Amygdala (tissue), 56 donors: ENCODE measurements at places on chromosomes 1 and 21.

DNA sequence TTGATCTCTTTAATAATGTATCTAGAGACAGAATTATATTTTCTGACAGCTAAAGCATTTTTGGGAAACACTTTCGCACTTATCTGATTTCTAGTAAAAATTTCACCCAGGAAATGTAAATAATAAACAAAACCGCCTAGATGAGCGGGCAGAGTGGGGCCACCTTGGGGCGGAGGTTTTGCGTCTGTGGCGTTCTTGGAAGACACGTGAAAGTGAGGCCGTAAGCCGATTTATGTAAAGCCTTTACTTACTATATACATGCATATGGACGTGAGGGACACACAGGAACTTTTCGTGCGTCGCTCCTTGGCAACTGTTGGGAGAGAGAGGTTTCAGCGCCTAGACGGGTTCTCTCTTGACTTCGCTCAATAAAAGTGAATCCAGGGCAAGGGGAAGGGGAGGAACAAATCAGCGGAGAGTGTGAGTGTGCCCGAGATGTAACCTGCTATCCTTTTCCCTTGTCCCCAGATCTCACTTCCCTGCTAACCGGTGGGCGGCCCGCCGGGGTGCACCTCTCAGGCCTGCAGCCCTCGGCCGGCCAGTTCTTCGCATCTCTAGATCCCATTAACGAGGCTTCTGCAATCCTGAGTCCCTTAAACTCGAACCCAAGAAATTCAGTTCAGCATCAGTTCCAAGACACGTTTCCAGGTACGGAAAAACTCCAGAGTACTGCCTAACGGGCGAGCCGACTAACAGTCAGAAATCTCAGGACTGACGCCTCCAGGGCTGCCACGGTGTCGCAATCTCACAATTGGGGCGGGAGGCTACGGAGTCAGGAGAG lies 1.7 kb downstream of the HLX start:
- DNase-seq = no peak

- no peak for DNase-seq
Observed at GRCh38 chr1:217184854-217185253, 446.0 kb downstream of the GPATCH2 start.

- DNase-seq = no peak
Observed at GRCh38 chr1:158496374-158496773, 24.4 kb downstream of the OR10R2 start.

DNA sequence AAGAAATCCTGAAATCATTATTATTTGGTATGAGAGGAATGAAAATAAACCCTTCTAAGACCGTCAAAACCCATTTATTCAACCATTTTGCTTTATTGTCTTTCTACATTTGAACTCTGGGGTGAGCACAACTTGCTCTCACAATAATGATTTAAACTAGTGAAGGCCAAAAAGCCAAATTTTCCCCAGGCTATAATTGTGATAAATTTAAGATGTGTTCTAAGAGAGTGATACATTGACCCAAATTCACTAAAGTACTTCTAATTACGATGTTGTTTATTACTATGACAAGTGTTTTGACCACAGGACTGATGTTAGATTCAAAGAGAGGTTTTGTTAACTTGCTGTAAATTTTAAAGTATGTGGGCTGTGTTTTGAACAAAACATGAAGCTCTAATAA lies 670.9 kb upstream of the NR5A2 start:
- no peak for DNase-seq

DNA sequence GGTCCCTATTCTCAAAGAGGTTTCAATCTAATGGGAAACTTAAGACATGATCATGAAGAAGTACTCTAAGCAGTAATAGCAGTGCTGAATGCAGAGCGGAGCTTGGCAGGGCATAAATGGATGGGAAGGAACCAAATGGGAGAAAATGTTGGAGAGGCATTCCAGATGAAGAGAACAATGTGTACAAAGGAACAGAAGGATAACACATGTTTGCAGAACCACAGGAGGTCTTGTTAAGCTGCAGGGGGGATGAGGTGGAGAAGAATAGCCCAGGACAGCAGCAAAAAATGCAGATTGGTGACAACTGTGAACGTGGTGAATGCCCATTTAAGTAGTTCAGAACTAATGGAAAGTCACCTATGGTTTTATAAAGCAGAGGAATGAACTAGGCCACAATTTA lies 99.1 kb downstream of the ASTN1 start:
- DNase-seq = no peak

DNA sequence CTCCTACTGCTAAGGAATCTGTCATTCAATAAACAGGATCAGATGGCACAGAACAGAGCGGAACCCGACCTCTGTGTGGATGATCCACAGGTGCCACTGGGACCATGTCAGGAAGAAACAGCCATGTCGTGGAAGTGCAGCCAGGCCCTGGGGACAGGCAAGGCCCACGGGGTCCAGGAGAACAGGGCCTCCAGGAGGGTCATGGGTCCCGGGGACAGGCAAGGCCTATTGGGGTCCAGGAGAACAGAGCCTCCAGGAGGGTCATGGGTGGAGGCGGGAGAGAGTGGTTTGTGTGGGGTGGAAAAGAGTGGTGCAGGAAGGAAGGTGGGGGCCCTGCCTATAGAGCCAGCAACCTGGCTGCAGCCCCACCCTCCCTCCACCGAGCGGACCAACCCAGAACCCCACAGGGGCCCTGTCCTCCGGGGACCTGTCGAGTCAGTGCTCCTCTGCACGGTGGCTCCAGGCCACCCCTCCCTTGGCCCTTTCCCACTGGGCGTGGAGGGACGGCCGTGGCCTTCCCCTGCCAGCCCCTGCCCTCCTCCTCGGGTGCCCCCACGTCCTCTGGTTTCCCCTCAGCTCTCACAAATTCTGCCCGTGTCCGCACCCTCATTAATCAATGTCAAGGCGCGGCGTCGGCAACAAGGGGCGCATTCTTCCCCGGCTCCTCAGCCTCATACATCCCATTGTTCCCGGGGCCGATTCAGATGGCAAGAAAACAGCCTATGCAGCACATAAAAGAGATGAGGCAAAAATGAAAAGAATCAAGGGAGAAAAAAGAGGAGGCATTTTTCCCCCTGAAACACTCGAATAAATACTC lies 146.4 kb downstream of the PRDM16 start:
- DNase-seq = no peak

DNA sequence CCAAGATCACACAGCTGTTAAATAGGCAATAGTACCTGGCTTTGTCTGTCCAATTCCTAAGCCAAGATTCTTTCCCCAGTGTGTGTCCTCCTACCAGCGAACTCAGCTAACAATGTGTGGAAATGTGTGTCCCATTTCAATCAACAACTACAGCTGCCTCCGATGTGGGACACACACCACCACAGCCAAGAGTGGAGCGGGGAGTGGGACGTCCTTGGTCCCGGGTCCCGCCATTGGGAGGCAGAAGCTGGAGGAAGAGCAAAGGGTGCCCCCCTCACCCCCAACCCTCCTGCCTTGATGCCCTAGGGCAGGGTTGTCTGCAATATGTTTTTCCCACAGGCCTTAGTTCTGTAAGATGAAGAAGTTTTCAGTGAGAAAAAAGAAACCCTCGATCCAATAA lies 265.4 kb upstream of the RAB4A start:
- no peak for DNase-seq

- DNase-seq = no peak
Observed at GRCh38 chr1:63325279-63325985, 3.1 kb downstream of the FOXD3 start.

GRCh38 chr1:156385534-156386031 lies 16.6 kb downstream of the RHBG start:
- DNase-seq = peak; percentile 77

- DNase-seq = no peak
Observed at GRCh38 chr1:66624412-66625060, 90.6 kb downstream of the SGIP1 start.

DNA sequence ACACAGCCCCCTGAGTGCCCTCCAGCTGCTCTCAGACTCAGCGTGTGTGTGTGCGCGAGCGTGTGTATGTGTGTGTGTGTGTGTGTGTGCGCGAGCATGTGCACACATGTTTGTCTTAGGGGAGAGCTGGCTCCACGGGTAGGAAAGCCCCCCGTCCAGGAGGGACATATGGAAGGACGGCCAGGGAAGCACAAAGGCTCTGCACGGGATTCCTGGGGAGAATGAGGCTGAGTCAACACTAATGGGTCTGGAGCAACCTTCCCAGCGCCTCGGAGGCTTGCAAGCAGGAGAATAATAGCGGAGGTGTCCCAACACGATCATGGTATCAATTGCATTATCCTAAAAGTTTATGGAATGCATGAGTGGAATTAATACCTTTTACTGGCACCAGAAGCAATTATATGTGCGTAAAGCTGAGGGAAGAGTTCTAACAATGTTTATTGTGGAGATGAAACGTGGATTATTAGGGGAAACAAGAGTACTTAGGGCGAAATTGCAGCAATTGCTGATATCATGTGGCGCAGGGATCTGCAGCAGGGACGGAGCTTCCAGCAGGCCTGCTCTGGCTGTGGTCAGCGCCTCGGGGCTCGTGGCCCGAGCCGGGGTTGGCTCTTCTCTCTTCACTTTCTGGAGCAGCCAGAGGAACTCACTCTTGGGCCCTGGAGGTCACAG lies 40.3 kb upstream of the CCDC27 start:
- DNase-seq = no peak

DNA sequence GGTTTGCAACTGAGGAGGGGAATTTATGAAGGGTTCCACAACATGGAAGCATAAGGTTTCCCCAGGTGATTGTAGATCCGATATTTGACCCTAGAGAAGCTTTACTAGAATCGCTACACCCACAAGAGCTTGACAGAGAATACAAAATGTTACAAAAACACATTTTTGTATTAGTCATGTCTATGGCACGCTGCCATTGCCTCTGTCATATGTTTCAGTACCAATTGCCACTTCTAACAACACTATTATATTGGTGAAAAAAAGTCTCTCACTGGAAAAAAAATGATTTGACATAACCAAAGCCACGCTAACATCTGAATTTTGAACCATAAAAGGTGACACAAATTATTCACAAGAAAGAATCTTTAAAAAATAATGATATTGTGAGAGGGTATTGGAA lies 214.5 kb downstream of the KCNT2 start:
- DNase-seq = no peak
